ENCODE measurements at places on chromosomes 13 and 19. TPM values are rescaled to one million over a fixed set of nuclear protein-coding genes. Genes with fewer than 3 reads are reported as not detected.

DNA sequence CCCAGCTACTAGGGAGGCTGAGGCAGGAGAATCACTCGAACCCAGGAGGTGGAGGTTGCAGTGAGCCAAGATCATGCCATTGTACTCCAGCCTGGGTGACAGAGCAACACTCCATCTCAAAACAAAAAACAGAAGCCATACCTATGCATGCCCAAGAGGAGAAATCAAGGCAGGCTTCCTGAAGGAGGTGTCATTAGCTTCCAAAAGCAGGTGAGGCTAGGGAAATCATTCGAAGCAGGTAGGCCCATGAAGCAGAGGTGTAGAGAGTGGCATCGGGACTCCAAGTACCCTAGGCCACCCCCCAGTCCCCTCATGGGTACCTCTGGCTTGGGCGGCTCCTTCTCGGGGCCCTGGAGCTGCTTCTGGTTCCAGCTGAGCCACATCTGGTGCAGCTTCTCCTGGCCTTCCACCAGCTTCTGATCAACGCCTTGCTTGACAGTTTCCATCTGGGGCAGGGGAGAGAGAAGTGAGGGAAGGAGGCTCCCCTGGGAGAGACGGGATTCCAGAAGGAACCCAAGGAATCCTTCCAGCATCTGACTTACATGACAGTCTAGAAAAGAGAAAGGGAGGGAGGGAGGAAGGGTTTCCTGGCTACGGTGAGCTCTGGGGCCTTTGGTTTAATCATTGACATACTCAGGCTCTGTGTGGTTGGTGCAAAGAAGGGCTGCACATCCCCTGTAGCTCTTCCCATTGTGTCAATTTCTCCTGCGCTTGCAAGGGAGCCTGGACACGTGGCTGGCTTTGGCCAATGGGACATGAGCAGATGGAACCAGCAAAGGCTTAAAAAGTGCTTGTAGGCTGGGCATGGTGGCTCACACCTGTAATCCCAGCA is 13.1 kb upstream of the TICAM1 start:
- DNase-seq, result peak; percentile 72

- DNase-seq, result no peak
These were observed 57.4 kb downstream of the TM9SF2 start for GRCh38 chr13:99558570-99559180.

- no peak for DNase-seq
These were observed 8.3 kb downstream of the GNA11 start for GRCh38 chr19:3102239-3103140.

- DNase-seq, result peak; percentile 49
These were observed 754.9 kb downstream of the OLFM4 start for GRCh38 chr13:53783471-53783870.

DNA sequence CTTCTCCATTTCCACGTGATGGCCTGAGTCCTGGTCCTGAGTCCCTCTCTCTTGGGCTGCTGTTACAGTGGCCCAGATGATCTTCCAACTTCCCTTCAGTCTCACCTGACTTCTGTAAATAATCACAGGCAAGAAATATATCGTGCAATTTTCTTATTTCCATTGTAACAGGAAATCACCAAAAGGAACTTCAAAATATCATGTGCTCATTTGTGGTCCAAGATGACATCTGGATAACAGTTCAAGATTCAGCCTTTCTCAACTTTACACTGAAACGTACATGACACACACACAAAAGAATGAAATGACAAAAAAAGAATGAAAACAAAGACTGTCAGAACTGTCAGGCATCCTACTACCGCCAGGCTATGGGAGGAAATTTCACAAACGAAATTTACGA is 22.0 kb upstream of the RAP2A start:
- DNase-seq, result no peak

TEX26 gene
- not detected for total RNA-seq

GRCh38 chr19:35774274-35775045 is 904 bp upstream of the ARHGAP33 start:
- DNase-seq, result no peak

- DNase-seq, result no peak
These were observed 21.1 kb downstream of the ZNF274 start for GRCh38 chr19:58203814-58204475.

- no peak for DNase-seq
These were observed 37.4 kb downstream of the NAXD start for GRCh38 chr13:110652764-110653163.

GRCh38 chr13:38785042-38785441 is 98.2 kb downstream of the FREM2 start:
- peak; percentile 57 for DNase-seq

DNA sequence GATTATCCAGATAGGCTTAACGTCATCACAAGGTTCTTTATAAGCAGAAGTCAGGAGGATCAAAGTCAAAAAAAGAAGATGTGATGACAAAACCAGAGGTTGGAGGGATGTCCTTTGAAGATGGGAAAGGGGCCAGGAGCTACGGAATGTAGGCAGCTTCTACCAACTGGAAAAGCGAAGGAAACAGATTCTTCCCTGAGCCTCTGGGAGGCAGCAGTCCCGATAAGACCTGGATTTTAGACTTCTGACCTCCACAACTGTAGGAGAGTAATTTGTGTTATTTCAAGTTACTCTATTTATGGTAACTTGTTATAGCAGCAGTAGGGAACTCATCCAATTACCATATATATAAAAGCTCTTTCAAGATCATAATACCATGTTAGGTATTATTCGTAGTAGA is 98.8 kb upstream of the MYCBP2 start:
- DNase-seq, result no peak

GRCh38 chr13:77338961-77339401 is 12.1 kb upstream of the MYCBP2 start:
- no peak for DNase-seq

GRCh38 chr13:28492569-28493367 is 2.2 kb downstream of the FLT1 start:
- no peak for DNase-seq

MYH14 gene
- total RNA-seq, result 32.5 TPM

GRCh38 chr19:54517483-54517882 is 14.9 kb downstream of the LAIR2 start:
- DNase-seq, result peak; percentile 37

- no peak for DNase-seq
These were observed 1392.0 kb upstream of the ATXN8OS start for GRCh38 chr13:68715651-68716050.

- peak; percentile 33 for DNase-seq
These were observed 113.6 kb upstream of the MBNL2 start for GRCh38 chr13:97108530-97108900.

GRCh38 chr19:18366021-18366435 is 19.9 kb upstream of the GDF15 start:
- DNase-seq, result no peak

DNA sequence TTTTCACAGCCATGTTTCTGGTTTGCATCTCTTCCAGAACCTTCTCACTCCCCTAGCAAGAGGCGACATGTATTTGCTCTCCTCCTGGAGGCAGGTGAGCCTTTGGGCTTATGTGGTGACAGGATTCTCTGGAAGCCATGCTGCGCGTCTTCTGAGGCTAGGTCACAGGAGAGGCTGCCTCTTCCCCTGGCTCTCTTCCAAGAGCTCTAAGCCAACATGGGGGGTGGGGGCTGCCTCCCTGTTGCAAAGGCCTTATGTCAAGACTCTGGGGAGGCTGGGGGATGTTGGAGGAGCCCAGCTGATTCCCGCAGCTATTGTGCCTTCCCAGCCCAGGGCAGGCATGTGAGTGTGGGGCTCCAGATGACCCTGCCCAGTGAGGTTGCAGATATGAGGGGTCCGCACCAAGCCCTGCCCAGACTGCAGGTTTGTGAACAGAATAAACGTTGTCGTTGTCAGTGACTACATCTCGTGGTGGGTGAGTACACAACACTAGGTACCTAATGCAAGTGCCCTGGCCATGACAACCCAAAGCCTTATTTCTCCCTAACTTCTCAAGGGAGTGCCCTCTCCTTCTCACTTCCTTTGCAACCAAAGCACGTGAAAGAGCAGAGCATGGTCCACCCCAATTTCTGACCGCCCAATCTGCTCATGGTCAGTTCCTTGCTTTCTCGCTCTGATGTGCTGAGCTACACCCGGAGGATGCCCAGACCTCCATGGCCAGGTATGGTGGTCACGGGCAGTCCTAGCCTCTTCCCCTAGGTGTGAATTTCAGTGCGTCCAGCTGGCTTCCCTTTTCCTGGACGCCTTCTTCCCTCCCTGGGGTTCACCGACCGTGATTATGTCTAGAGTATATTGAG is 44.9 kb downstream of the TEX29 start:
- no peak for DNase-seq

DNA sequence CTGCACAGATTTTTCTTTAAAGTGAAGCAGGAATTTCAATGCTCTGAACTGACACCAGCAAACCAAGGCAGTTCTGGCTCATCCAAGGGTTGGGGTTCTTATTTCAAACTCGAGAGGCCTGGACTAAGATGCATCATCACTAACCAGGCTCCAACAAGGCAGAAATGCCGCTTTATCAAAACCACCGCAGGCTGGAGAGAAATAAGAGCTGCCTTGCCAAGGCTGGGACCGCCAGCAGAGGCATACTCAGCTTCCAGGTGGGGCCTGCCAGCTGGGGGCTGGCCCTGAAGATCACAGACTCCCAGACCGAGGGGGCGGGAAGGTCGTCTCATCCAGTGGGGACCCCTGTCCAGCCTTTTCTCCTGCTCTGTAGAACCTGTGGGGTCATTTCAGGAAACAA is 37.4 kb upstream of the GAS6 start:
- no peak for DNase-seq

GRCh38 chr13:51231456-51231855 is 9.3 kb downstream of the FAM124A start:
- no peak for DNase-seq

GRCh38 chr13:45320876-45321629 is 19.9 kb downstream of the TPT1 start:
- no peak for DNase-seq

GRCh38 chr13:33193428-33193974 is 92.1 kb downstream of the STARD13 start:
- no peak for DNase-seq

ZNF90 gene
- total RNA-seq, result 2.2 TPM

NEK5 gene
- not detected for total RNA-seq

DNA sequence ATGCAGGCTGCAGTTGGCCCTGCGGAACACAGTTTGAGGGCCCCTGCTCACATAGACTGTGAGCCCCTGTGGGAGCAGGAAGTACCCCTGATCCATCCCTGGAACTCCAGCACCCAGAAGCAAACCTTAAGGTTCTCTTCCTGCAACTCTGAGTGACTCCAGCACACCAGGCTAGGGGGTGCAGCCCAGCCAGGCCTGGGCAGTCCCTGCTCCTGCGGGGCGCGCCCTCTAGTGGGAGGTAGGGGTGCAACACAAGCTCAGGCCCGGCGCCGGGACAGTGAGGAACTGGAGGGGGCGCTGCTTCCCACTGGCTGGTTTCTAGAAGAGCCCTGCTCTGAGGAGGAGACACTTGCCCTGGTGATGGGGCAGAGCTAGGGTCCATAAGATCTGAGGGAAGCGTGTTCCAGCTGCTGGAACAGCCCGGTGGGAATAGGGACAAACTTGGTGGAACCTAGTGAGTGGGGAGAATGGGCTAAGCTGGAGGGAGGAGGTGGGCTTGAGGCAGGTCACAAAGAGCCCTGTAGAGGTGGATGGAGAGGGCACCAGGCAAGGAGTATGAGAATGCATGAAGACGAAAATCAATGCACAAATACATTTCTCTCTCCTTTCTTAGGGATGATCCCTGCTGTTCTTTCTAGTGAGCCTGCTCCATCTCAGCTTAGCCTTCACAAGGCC is 5.0 kb downstream of the ZSCAN5A start:
- peak; percentile 62 for DNase-seq

Data from stomach (tissue), 19 donors.